ENCODE measurements at places on chromosomes 1 and 21. TPM values are rescaled to one million over a fixed set of nuclear protein-coding genes. Genes with fewer than 3 reads are reported as not detected.

Gene GBP7
- total RNA-seq: not detected

- no peaks in the 10 kb centered on the region for H3K36me3 ChIP-seq
- no peak for DNase-seq
- H3K4me1 ChIP-seq: no peaks in the 10 kb centered on the region
- H3K27ac ChIP-seq: no peak overlapping the region
- H3K27me3 ChIP-seq: 0 out of 2 replicates have a peak, but pooled peaks cover under 1% of the 10 kb centered on the region
- H3K4me3 ChIP-seq: no peak overlapping the region
Observed at GRCh38 chr1:118190561-118190960, 5.5 kb upstream of the SPAG17 start.

Gene UMODL1
- not detected for total RNA-seq

- peaks cover 7% of the 10 kb centered on the region for H3K4me1 ChIP-seq
- no peaks in the 10 kb centered on the region for H3K27me3 ChIP-seq
- no peak overlapping the region for H3K27ac ChIP-seq
Observed at GRCh38 chr1:64928325-64928724, 38.0 kb downstream of the JAK1 start.

DNA sequence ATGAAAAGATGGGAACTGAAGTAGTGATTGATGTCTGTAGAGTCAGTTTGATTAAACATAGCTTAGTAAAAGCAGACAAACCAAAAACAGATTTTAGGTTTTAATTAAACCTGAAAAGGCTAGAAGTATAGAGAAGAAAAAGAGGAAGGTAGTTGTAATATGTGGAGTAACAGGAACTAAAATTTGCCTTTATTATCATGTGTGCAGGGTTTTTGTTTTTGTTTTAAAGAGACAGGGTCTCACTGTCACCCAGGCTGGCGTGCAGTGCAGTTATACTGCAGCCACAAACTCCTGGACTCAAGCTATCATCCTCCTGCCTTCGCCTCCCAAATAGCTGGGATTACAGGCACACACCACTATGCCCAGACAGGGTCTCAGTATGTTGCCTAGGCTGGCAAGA, 6.0 kb downstream of the TOR1AIP1 start:
- no peak overlapping the region for H3K27ac ChIP-seq
- H3K27me3 ChIP-seq: no peaks in the 10 kb centered on the region
- H3K4me1 ChIP-seq: peaks cover 9% of the 10 kb centered on the region
- peaks cover 61% of the 10 kb centered on the region for H3K36me3 ChIP-seq

DNA sequence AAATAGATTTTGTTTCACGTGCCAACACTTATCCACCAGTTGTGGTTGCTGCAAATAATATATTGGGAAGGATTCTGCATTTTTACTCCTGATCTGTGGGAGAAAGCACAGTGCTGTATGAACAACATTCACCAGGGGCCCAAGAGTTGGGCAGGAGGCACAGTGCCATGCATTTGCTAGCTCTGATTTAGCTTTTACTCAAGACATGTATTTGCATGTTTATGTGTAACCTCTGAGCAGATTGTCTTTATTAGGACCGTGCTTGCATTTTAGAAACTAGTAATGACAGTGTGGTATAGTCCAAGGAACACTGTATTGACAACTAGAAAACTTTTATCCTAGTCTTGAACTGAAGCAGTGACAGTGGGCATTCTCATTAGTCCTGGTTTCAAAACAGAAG, 133.9 kb upstream of the B3GALT2 start:
- H3K4me3 ChIP-seq: no peak overlapping the region
- no peaks in the 10 kb centered on the region for H3K27me3 ChIP-seq
- peaks cover 28% of the 10 kb centered on the region for H3K4me1 ChIP-seq
- no peak for DNase-seq
- H3K36me3 ChIP-seq: no peaks in the 10 kb centered on the region

- peaks cover 24% of the 10 kb centered on the region for H3K27me3 ChIP-seq
- H3K36me3 ChIP-seq: no peaks in the 10 kb centered on the region
- H3K4me1 ChIP-seq: no peaks in the 10 kb centered on the region
- no peak overlapping the region for H3K27ac ChIP-seq
- no peak overlapping the region for H3K4me3 ChIP-seq
- DNase-seq: peak; percentile 29
Observed at GRCh38 chr1:54979327-54979891, 1.0 kb upstream of the TMEM61 start.

DNA sequence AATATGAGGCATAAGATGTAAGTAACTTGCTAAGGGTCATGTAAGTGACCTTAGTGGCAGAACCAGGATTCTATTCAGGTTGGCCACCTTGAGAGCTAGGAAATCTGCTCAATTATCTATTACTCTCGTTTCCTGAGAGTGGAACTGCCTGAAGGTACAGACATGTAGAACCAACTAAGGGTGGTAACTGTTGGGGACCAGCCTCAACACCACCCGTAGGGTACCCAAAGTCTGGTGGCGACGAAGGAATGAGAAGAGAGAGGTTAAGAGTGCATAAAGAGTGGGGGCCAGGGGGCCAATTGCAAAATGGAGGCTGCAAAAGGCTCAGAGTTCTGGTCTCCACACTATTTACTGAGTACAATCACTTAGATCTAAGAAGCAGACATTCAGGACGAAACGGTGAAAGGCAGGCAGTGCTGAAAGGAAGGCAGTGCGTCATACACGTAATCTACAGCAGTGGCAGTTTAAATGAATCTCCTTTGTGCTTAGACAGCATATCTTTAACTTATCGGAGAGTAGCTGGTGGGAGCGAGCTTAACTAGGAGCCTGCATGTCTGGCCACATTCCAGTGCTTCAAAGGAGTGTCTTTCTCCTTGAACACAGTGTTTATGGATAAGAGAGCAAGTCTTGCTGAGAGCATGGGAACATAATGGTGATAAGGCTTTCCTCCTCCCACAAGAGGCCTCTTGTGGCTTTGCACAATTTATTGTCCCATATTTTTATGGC, 25.0 kb downstream of the SRSF4 start:
- no peaks in the 10 kb centered on the region for H3K4me1 ChIP-seq
- no peaks in the 10 kb centered on the region for H3K27me3 ChIP-seq
- no peak for DNase-seq
- no peak overlapping the region for H3K4me3 ChIP-seq

DNA sequence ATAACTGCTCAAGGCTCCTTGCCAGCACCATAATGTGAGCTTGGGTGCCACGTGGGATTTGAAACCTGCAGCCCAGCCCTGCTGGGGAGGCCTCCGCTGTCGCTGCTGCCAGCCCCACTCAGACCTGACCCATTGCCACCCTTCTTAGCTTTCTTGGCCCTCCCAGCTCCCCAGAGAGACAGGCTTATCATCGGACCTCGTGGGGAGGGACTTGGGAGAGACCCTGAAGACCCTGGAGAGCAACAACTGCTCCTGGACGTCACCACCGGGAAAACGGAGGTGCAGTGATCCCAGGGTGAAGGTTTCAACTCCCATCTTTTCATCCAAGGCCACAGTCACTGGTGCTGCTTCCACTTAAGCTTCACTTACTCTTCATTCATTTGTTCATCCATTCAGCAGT, 596.1 kb downstream of the PTPRU start:
- H3K4me1 ChIP-seq: no peaks in the 10 kb centered on the region
- DNase-seq: no peak
- no peak overlapping the region for H3K27ac ChIP-seq
- H3K36me3 ChIP-seq: no peaks in the 10 kb centered on the region

Gene AK5
- 81.3 TPM for total RNA-seq

- no peaks in the 10 kb centered on the region for H3K4me1 ChIP-seq
- H3K27me3 ChIP-seq: no peaks in the 10 kb centered on the region
- no peak overlapping the region for H3K4me3 ChIP-seq
- H3K36me3 ChIP-seq: no peaks in the 10 kb centered on the region
- no peak for DNase-seq
Observed at GRCh38 chr1:196970182-196970581, 7.2 kb upstream of the CFHR5 start.

DNA sequence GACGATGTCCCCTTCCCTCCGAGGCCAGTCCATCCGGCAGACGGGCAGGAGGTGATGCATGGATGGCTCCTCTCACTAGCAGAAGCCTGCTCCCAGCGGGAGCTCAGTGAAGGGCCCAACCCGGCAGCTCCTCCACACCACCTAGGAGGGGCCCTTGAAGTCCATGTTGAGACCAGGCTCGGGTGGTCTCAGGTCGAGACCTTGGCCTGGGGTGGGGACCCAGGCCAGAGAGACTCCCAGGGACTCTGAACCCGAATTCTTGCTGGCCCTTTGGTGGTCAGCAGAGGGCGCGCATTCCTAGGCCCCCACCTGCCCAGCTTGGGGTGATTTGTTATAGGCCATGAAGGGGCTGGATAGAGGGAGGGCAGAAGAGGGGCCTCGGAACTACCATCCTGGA, 642 bp upstream of the NT5C1A start:
- peak; percentile 18 for DNase-seq
- H3K4me1 ChIP-seq: no peaks in the 10 kb centered on the region
- no peaks in the 10 kb centered on the region for H3K36me3 ChIP-seq
- peaks cover 43% of the 10 kb centered on the region for H3K27me3 ChIP-seq

- peak overlapping the region; percentile 94 for H3K27ac ChIP-seq
- H3K4me1 ChIP-seq: peaks cover 53% of the 10 kb centered on the region
- no peak overlapping the region for H3K4me3 ChIP-seq
- no peak for DNase-seq
- H3K27me3 ChIP-seq: no peaks in the 10 kb centered on the region
- no peaks in the 10 kb centered on the region for H3K36me3 ChIP-seq
Observed at GRCh38 chr1:172323686-172324085, 96.8 kb upstream of the C1orf105 start.

DNA sequence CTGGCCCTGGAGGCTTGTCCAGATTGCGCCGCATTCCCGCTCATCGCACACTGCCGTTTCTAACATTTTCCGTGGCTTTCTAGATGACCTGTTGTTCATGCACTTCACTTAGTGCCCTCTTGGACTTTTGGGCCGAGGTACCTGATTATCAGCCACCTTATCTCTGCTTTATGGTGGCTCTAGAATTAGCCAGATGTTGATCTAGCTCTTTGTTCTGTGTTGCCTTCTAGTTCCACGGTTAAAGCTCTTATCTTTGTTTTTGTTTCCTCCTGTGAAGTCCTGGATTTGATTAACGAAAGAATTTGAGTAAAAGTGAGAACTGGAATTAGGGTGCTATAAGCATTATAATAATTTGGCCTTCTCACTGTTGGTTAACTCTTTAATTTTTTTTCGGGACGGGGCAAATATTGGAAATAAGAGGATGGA, 945 bp downstream of the RNPEP start:
- no peaks in the 10 kb centered on the region for H3K27me3 ChIP-seq
- peak; percentile 21 for DNase-seq
- peaks cover 10% of the 10 kb centered on the region for H3K4me1 ChIP-seq
- H3K27ac ChIP-seq: peak overlapping the region; percentile 79

DNA sequence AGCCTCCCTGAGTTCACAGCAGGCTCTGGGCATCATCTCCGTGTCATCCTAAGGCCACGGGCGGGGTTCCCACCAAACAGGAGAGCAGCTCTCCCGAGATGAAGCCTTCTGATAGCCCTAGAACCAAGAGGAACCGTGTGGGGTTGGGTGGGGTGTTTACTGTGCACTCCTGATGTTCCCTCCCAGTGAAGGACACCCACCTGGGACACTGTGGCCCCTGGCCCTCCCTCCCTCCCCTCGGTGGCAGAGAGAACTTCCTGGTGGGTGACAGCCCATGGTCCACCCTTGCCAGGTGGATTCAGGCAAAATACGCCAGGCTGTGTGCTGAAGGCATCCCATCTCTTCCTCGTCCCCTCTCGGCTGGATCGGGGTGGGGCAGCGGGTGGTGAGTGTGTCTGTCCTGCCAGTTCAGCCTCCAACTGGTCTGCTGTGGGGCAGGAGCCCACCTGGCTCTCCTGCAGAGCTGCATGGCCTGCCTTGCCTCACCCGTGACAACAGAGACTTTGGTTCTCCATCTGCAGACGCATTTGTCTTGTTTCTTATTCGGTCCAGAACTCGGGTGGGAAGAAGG, 15.6 kb upstream of the C1orf174 start:
- H3K27me3 ChIP-seq: no peaks in the 10 kb centered on the region
- H3K27ac ChIP-seq: no peak overlapping the region
- H3K4me3 ChIP-seq: no peak overlapping the region
- DNase-seq: no peak
